ENCODE measurements at places on chromosomes 2 and 18.

- DNase-seq: no peak
Measured at GRCh38 chr2:134301928-134302260, 48.0 kb downstream of the MGAT5 start.

DNA sequence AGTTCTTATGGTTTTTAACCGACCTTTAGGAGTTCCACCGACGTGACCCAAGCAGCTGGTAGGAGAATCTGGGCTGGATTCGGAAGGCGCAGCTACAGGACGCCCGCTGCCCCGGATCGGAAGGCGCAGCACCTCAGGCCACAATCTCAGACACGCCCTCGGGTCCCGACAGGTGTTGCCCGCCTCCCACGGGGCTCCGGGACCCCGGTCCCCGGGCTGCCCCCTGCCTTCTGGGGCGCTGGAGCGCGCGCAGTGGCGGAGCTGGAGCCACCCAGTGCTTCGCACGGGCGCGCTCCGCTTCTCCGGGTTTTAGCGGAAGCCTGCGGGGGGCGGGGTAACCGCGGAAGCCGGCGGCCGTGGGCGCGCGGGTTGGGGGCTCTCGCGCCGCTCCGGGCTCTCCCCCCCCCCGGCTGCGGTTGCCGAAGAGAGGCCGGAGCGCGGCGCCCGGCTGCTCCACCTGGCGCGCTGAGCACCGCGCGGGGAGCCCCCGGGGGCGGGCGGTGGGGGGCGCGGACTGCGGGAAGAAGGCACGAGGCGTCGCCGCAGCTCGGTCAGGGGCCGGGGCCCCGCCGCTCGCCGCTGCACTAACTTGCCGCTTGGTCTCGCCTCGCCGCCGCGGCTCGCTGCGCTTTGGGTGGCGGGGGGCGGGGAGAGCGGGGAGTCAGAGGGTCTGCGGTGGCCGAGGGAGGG lies 718.8 kb downstream of the DPP10 start:
- DNase-seq: no peak

DNA sequence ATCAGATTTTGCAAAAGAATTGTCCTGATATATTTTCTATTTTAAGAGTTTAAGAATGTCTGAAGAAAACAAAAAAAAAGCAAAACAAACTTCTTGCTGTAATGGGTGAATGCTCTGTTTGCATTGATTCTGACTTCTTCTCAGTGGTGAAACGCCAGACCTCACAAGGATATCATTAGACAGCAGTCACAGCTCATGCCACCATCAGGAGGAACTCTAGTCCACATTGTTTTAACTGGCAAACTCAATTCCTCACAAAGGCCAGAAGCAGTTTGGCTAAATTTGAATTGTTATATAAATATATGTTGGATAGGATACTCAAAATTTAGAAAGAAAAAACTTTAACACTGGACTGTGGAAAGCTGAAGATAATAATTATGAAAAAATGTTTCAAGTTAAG lies 89.4 kb downstream of the DOK6 start:
- DNase-seq: no peak

- DNase-seq: no peak
Measured at GRCh38 chr2:40488101-40488601, 36.3 kb upstream of the SLC8A1 start.

GRCh38 chr18:56986829-56987228 lies 160.1 kb upstream of the BOD1L2 start:
- DNase-seq: no peak

- DNase-seq: no peak
Measured at GRCh38 chr2:143686585-143687164, 557.5 kb downstream of the ARHGAP15 start.

DNA sequence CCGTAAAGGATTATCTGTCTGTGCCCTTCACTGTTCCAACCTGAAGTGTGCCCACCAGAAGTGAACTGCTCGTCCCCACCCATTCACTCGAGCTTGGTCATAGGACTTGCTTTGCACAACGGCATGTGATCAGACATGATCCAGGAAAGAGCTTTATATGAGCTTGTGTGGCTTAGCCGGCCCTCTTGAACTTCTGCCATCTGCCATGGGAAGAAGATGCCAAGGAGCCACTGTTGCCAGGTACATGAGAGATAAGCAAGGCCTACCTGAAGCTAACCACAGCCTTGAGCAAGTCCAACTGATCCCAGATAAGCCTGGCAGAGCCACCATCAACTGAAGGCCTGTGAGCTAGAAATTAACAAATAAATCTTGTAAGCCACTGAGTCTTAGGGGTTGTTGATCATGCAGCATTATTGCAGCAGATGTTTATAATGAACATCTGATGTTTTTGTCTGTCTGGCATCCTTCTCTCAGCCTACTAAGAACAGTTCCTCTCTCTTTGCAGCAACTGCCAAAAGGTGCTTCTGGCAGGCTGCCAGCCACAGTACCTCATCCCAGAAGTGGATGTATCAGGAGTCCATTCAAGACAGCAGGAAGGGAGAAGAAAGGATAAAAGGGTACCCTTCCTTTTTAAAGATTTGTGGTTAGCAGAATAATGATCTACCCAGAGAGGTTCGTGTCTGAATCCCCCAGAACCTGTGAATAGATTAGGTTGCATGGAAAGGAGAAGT lies 16.8 kb downstream of the DBI start:
- no peak for DNase-seq

DNA sequence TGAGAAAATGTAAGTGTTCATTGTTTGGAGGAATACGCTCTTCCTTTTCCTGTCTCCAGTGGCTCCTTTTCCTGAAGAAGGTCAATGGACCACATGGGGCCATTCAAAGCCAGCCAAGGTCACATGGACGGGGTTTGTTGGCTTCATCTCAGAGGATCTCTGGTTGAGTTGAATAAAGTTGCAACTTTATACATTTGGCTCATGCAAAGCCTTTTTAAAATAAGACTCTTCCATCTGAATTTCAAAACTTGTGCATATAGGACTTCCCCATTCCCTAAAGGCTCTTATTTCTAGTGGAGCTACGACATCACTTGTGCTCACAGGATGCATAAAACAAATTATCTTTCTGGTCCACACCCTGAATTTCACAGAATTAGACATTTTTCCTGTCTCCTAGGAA lies 235.5 kb downstream of the CMPK2 start:
- DNase-seq: no peak

DNA sequence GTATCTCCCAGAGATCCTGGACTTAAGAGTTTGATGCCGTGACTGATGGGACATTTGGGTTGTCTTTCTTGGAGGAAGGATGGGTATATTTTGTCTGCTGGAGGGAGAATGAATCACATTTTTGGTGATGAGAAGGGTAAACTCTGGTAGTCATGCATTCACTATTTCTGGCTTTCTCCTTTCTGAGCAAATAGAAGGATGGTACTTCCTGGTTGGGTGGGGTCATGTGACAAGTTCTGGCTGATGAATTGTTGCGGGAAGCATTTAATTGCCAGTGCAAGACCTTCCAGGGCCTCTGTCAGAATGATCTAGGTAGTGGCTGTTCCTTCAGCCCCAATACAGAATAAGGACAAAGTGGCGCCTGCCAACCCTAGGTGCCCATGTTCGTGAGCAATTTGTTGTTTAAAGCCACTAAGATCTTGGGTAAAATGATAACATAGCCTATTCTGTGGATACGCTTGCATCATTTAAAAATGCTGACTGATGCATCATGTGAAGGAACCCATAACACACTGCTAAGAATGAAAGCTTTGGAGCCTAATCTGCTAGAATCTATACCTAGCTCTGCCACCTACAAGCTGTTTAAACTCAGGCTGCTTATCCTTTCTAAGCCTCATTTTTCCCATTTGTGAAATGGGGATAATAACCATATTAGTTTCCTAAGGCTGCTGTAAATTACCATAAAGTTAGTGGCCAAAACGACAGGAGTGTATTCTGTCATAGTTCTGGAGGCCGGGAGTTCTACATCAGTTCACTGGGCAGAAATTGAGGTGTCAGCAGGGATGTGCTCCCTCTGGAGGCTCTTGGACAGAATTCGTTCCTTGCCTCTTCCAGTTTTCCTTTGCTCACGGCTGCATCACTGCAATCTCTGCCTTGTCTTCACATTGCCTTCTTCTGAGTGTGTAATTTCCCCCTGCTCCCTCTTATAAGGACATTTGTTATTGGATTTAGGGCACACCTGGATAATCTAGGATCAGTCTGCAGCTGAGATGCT lies 281.3 kb downstream of the AGPS start:
- DNase-seq: no peak

- DNase-seq: no peak
Measured at GRCh38 chr2:70528929-70529328, 24.7 kb downstream of the TGFA start.

DNA sequence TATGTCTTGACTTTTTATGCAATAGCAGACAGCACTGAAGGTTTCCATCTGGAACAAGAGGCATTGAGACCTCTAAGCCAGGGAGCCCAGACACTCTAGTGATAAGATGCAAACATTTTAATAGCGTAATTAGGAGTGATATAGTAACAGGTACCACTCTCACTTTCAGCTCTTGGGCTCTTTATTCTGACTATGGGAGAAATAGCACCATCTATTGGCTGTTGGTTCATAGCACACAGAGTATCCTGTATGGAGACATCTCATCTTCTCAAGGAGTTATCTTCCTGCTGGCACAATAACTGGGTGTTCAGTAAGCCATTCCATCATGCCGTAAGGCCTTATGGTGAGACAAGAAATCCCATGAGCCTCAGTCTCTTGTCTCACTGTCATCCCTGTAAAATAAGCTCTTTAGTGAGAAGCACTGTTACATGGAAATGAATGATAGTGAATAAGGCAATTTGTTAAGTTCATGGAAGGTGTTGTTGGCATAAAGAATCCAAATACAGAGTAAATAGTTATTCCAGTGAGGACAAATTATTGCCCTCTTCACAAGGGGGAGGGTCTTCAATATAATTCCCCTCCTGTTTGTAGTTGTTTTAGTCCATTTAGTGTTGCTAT lies 48.3 kb downstream of the THUMPD2 start:
- no peak for DNase-seq

DNA sequence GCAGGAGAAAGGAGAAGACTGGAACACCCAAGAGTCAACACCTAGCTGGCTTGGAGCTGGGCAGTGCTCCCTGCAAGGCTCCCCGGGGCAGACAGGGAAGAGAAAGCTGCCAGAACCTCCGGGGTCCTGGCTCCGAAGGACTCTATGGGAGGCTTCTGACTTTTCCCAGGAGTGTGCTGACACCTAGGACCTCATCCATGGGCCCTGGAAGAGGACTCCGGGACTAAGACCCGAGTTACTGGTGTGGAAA lies 37.8 kb upstream of the ATP6V1B1 start:
- no peak for DNase-seq

DNA sequence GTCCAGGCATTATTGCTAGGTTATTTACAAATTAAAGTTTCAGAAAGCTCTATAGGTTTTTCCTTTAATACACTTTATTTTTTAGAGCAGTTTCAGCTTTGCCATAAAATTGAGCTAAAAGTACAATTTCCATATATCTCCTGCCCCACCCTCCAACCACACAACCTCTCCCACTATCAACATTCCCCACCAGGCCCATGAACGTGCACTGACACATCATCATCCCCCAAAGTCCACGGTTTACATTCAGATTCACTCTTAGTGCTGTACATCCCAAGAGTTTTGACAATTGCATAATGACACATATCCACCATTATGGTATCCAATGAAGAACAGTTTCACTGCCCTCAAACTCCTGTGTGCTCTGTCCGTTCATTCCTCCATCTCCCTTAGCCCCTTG lies 139.4 kb downstream of the NBAS start:
- no peak for DNase-seq

- no peak for DNase-seq
Measured at GRCh38 chr2:70668432-70668831, 99.6 kb downstream of the ADD2 start.

GRCh38 chr2:69253611-69254301 lies 133.3 kb downstream of the GFPT1 start:
- no peak for DNase-seq

DNA sequence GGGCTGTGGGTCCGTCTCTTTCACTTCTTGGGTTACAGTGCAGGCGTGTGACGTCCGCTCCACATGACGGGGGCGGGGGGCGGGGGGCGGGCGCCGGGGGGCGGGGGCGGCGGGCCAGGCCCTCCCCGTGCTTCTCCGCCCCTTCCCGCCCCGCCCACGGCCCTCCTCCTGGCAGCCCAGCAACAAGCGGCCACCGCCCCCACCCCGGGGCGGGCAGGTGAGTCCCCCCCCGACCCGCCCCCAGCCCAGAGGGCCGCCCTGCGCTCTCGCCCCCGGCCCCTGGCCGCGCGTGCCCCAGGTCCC lies 3.6 kb downstream of the ZNF516 start:
- no peak for DNase-seq

Measured in stimulated activated CD8-positive, alpha-beta memory T cell treated with anti-CD3 and anti-CD28 coated beads, Interleukin-7, amount 100 ng/mL, for 1 hour (primary cell).